ENCODE measurements at places on chromosomes 12 and 14.

DNA sequence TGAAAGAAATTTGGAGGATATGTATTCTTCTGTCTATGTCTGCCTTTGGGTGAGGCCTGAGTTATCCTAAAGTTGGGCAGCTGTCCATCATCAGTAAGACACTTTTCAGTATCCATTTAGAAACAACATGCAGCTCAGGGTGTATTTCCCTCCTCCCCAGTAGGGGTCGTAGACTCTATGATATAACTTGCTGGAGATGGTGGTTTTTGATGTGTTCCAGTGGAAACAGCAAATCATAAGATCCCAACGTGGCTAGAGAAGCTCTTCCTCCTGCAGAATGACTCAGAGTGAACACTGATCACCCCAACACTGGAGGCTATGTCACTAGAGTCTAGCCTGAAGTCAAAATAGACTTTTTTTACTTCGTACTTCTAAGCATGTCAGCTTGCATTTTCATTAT, 331.6 kb upstream of the STXBP6 start:
- no peak for DNase-seq

DNA sequence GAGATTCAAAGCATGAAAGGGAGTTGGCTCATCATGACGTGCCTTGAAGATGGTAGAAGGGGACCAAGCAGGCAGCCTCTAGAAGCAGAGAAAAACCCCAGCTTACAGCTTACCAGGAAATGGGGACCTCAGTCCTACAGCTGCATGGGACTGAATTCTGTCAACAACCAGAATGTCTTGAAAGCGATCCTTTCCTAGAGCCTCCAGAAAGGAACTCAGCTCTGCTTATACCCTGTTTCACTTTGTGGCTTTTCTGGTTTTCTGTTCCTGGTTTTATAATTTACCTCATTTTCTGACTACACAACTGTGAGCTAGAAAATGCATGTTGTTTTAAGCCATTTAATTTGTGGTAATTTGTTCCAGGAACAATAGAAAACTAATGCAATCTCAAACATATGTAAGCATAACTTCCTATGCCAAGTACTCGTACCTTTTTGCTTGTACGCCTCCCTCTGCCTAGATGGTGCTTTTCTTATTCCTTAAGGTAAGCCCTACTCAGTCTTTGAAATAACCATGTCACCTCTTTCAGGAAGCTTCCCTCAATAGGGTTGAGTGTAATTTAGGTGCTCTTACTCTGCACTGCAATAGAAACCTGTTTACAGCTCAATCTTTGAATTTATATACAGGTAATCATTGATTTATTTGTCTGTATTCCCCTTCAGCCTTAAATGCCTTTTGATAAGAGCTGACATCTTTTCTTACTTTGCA, 348.8 kb downstream of the TMEM117 start:
- no peak for DNase-seq

GRCh38 chr14:57749267-57749666, 116.6 kb downstream of the SLC35F4 start:
- DNase-seq, result no peak

DNA sequence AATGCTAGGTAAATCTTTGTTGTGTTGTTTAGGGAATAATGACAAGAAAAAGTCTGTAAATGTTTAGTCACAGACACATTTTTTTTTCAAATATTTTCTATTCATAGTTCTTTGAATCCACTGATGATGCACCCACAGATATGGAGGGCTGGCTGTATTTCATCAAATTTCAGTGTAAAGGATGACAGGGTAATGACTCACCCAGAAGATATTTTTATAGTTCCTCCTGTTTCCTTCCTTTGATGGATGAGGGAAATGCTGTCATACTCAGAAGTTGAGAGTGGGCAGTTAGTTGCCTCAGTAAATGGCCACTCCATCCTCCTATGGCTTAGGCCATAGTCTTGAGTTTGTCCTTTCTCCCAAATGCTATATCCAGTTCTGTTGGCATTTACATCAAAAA, 76.9 kb upstream of the REP15 start:
- DNase-seq, result no peak

- no peak for DNase-seq
Measured at GRCh38 chr12:121980892-121981272, 40.8 kb upstream of the BCL7A start.

GRCh38 chr12:104003596-104003995, 37.9 kb downstream of the TDG start:
- no peak for DNase-seq

DNA sequence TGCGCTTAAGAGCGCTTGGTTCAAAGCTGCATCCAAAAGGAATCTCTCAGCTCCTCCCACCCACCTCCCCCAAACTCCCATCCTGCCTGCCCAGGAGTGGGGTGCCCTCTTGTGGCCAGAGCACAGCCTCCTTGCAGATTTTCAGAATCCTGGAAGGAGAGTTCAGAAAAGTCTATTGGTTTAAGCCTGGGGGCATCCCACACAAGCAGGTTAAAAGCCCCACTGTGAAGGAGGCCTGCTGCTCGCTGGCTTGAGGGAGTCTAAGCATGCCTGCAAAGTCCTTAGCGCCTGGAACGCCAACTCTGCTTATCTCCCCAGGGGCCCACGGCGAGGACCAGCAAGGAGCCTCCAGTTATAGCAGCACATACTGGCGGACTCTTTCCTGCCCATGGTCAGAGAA, 297.1 kb downstream of the KSR2 start:
- peak; percentile 6 for DNase-seq

DNA sequence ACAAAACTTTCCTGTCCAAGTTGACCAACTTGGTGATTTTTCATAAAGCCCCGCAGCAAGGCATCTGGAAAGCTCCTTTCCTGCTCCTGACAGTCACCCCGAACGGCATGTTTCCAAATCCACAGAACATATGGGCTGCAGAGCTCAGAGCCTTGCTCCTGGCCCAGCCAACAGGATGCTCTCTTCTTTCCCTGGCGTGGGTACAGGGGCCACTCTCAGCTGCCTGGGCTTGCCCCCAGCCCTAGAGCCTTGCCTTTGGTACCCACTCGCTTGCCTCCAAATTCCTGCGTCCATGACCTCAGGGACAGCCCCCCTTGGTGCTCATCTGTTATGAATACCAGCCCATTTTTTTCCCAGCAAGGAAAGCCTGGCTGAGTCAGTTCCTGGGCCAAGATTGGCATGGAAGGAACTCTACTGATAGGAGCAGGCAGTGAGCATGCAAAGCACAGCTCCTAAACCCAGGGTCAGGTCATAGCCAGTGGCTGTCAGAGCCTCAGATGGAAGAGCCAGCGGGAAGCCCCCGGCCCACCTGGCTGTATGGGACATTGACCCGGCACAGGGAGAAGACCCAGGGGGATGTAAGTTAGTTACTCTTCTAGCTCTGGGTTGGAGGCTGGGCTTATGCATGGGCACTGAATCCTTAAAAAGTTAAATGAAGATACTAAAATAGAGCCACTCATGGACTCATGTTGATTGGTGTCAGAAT, 105.3 kb upstream of the RTL1 start:
- DNase-seq, result no peak

GRCh38 chr14:81478446-81478845, 55.2 kb downstream of the SEL1L start:
- no peak for DNase-seq

DNA sequence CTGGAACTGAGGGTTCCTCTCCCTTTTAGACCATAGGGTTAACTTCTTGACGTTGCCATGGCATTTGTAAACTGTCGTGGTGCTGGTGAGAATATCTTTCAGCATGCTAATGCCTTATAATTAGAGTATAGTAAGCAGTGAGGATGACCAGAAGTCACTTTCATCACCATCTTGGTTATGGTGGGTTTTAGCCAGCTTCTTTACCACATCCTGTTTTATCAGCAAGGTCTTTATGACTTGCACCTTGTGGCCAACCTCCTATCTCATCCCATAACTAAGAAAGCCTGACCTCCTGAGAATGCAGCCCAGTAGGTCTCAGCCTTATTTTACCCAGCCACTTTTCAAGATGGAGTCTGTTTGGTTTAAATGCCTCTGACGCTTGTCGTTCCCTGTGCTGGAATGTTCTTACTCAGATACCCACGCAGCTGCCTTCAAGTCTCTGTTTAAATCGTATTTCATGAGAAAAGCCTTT, 44.2 kb downstream of the BBS10 start:
- DNase-seq, result no peak

GRCh38 chr14:93005838-93006237, 82.9 kb downstream of the CHGA start:
- no peak for DNase-seq

GRCh38 chr12:131242741-131243496, 289.2 kb downstream of the ADGRD1 start:
- DNase-seq, result peak; percentile 33

GRCh38 chr14:54788701-54789100, 113.9 kb downstream of the GCH1 start:
- DNase-seq, result no peak

DNA sequence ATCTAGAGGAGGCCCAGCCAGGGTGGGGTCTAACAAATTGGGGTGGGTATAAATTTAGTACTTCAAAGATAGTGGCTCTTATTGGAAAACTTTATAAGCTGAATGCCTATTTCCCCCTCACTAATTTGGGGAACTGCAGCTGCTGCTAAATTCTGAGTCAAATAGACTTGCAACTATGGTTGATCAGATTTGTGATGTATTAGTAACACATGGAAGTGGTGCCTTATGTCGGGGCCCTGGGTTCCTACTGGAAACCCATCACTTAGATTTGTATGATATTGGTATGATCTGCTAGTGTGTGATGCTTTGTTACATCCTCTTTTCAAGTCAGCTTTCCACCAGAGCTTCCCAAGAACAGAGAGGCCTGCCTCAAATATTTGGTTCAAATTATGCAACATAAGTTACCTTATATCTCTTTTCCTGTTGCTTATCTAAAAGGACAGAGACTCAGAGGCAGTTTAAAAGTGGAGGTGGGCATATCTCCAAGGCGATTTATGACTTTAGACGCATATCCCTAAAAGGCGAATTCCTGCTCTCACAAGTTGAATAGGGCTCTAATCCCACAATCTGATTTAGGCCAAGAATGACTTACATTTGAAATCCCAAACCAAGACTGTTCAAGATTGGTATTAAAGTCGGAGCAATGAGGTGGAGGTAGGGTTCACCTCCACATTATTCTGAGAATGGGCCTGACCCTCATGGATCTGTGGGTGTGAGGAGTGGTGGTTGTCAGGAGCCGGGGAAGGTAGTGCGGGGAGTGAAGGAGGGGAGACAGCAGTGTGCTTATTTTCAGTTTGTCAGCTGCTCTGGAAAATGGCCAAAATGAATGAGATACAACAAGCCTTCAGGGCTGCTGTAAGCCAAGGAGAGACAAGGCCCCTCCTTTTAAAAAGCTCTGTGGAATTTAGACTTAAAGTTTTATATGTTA, 425.8 kb downstream of the RAD51B start:
- peak; percentile 35 for DNase-seq

DNA sequence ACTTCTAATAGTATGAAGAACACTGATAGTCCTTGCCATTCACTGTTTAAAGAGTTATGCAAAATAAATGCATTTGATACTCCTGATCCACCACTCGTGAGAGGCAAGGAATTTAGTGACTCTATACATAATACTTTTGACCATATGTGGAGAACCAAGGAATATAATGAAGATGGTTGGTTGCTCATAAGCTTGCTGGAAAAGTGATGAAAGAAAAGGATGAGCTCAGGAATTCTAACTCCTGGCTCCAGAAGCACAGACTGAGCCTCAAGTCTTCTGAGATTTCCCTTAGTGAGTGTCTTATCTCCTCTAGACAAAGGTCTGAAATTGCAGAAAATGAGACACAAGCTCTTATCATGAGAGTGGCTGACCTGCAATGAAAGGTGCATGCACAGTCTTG, 57.1 kb upstream of the KRAS start:
- DNase-seq, result no peak

- peak; percentile 94 for DNase-seq
Measured at GRCh38 chr12:92928962-92929915, at the start of gene EEA1. TSS of gene EEA1 (minus strand) at chr12:92929295. CDS start at chr12:92929066, 229 bp downstream.

DNA sequence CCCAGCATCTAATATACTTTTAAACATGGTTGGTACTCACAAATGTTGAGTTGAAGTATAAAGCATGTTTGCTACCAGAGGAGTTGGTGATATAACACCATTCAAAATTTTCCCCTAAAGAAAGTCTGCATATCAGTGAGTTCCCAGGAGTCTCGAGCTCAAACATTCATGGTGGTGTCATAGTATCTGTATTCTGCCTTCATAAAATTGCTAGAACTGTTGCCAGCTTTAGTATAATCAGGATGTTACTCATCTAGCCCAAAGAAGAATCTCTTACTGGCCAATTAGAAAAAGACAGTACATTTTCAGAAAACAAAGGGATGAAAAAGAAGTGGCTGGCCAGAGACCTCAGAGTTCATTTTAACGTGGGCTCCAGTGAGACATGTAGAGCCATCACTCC, 374.7 kb downstream of the KCNH5 start:
- no peak for DNase-seq

DNA sequence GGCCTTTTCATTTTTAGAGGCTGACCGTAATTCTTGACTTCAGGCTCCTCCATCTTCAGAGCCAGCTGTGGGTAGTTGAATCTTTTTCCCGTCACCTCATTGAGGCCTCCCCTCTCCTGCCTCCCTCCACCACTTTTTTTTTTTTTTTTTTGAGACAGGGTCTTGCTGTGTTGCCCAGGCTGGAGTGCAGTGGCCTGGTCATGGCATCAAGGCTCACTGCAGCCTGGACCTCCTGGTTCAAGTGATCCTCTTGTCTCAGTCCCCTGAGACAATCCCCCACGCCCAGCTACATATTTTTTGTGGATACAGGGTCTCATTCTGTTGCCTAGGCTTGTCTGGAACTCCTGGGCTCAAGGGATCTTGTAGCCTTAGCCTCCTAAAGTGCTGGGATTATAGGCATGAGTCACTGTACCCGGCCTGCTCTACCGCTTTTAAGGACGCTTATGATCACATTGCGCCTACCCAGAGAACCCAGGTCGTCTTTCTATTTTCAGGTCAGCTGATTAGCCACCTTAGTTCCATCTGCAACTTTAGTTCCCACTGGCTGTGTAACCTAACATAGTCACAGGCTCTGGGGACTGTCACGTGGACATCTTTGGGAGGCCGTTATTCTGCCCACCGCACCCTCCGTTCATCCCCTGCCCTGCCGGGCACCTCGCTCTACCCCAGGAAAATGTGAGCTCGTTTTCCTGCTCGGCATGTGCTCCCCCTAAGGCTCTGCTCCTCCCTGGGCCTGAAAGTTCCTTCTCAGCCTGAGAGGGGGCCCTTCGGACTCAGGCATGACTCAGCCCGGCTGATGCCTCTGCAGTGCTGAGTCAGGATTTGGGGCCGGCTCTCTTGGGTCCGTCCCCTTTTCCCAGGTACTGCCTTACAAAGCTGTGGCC, 13.4 kb downstream of the TNFAIP2 start:
- DNase-seq, result no peak

DNA sequence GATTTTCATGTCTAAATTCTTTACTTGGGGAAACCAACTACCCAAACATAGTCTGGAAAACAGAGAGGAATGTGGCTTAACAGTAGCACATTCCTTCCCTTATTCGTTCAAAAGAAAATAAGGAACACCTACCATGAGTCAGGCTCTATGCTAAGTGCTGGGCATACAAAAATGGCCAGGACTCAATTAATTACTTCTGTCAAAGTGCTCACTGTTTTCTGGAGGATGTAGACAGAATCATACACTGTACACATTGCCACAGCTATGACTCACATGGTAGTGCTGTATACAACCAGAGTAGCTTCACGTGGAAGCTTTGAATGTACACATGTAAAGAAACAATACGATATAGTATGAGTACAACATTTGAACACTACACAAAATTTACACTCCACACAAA, 50.1 kb downstream of the SLC25A21 start:
- no peak for DNase-seq

- DNase-seq, result no peak
Measured at GRCh38 chr12:116222358-116222757, 55.1 kb downstream of the MED13L start.

All from HAP-1 (cell line).